ENCODE measurements at places on chromosomes 6 and 20. TPM values are rescaled to one million over a fixed set of nuclear protein-coding genes. Genes with fewer than 3 reads are reported as not detected.

Gene LTB
- not detected for polyA plus RNA-seq

Gene PRIM2
- polyA plus RNA-seq, result 7.7 TPM

Gene GSTA3
- polyA plus RNA-seq, result not detected

Gene PREX1
- 0.69 TPM for polyA plus RNA-seq

Gene OPN5
- polyA plus RNA-seq, result not detected

Gene CCN2
- 1,345 TPM for polyA plus RNA-seq

Gene PACSIN1
- polyA plus RNA-seq, result 0.03 TPM

Gene TRDN
- not detected for polyA plus RNA-seq

Gene CFAP61
- 0.07 TPM for polyA plus RNA-seq

Gene VGLL2
- polyA plus RNA-seq, result not detected

Gene FAM210B
- polyA plus RNA-seq, result 25.6 TPM

Gene EPPIN
- not detected for polyA plus RNA-seq

Gene CGA
- 0.17 TPM for polyA plus RNA-seq

Gene FAXC
- polyA plus RNA-seq, result 3.4 TPM

Gene FOXA2
- polyA plus RNA-seq, result not detected

Gene CPXM1
- polyA plus RNA-seq, result 4.5 TPM

Gene ENPP1
- 10.9 TPM for polyA plus RNA-seq

Gene CRISP1
- polyA plus RNA-seq, result not detected

Gene NR2E1
- not detected for polyA plus RNA-seq

Gene MATN4
- 0.13 TPM for polyA plus RNA-seq

Gene RIMS4
- not detected for polyA plus RNA-seq

Gene CPNE5
- polyA plus RNA-seq, result 0.10 TPM

Gene ARMC2
- 3.9 TPM for polyA plus RNA-seq

Gene THBD
- polyA plus RNA-seq, result 0.07 TPM

Gene TRAPPC3L
- polyA plus RNA-seq, result not detected

Gene SLC17A3
- not detected for polyA plus RNA-seq

Gene MYH7B
- polyA plus RNA-seq, result 0.09 TPM

Gene CALHM4
- polyA plus RNA-seq, result 0.11 TPM

Gene BEND3
- polyA plus RNA-seq, result 1.3 TPM

Gene WFDC9
- polyA plus RNA-seq, result not detected

Gene KCNB1
- not detected for polyA plus RNA-seq

Gene HLA-F
- not detected for polyA plus RNA-seq

Gene ULBP2
- polyA plus RNA-seq, result 16.2 TPM

Gene MARCKS
- polyA plus RNA-seq, result 46.8 TPM

Gene PLA2G7
- polyA plus RNA-seq, result not detected

Gene PTK6
- polyA plus RNA-seq, result 0.07 TPM

Gene SEL1L2
- not detected for polyA plus RNA-seq

Gene HACE1
- polyA plus RNA-seq, result 3.7 TPM

Gene ANKS1A
- polyA plus RNA-seq, result 7.1 TPM

Gene COL9A3
- polyA plus RNA-seq, result 1.4 TPM

Gene CD93
- 0.02 TPM for polyA plus RNA-seq

Gene MRAP2
- 0.03 TPM for polyA plus RNA-seq

Gene OPRL1
- polyA plus RNA-seq, result 1.2 TPM

Gene BFSP1
- 1.1 TPM for polyA plus RNA-seq

Gene SEMG2
- polyA plus RNA-seq, result not detected

Gene SLC2A10
- 22.0 TPM for polyA plus RNA-seq

Gene BANF2
- not detected for polyA plus RNA-seq

Gene ZBTB24
- 2.1 TPM for polyA plus RNA-seq

Gene THBS2
- 97.3 TPM for polyA plus RNA-seq

Gene CALHM5
- polyA plus RNA-seq, result 3.3 TPM

Gene POU3F2
- not detected for polyA plus RNA-seq

Data from IMR-90 (cell line).